ENCODE measurements at places on chromosomes 12 and 14.

DNA sequence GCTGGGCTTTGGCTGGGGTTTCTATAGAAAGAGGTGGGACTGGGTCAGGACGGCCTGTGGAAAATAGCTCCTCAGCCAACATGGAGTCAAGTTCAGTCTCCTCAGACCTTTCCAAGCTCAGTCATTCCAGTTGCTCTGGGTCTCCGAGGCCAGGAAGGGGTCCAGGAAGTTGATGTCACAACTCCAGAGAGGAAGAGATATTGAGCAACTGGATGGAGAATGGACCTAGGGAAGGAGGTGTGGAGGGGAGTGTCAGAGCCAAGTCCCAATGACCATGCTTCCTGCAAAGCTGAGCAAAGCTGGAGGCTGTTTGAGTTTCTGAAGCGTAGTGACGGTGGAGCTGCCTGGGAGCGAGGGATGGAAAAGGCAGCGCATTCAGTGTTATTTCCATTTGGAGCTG is 86.1 kb downstream of the SLC24A4 start:
- DNase-seq = no peak

DNA sequence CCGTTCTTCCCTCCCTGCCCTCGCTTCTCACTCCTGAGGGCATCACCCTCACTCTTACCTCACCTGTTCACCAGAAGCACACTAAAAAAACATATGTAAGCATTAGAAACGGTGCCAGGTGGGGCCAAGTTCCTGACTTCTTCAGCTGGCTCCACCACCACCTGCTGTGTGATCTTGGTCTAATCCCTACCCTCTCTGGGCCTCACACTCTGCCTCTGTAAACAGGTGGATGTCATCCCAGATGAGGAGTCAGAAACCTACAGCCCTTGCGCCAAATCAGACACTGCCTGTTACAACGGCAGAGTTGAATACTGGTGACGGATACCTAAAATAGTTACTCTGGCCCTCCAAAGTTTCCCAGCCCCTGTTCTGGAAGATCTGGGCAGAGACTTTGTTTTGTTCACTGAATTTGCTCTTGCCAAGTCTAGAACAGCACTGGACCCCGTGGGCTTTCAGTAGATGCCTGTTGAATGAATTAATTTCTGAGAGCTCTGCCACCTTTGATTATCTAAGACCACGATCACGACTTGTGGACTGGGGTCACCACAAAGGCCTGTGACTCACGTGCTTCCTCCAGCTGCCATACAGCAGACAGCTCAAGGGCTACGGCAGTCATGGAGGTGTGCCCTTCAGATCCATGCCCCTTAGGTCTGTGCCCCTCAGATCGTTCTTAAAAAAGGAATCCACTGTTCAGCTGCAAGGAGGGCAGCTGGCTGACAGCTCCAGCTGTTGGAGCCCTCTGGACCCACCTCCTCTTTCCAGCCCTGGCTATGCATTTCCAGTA is 71.9 kb downstream of the GSC start:
- no peak for DNase-seq

DNA sequence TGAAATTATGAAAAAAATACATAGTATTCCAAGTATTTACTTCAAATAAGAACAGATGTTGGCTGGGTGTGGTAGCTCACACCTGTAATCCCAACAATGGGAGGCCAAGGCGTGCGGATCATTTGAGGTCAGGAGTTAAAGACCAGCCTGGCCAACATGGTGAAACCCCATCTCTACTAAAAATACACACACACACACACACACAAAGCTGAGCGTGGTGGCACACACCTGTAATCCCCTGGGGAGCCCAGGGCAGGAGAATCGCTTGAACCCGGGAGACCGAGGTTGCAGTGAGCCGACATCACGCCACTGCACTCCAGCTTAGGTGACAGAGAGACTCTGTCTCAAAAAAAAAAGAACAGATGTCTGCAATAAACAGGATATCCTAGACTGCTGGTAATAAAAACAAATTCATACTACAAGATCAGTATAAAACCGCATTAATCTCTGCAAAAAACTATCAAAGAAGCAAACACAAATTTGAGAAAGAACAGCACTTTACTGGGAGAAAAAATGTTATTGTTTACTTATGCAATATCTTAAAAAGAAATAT is 23.8 kb downstream of the EEA1 start:
- no peak for DNase-seq

DNA sequence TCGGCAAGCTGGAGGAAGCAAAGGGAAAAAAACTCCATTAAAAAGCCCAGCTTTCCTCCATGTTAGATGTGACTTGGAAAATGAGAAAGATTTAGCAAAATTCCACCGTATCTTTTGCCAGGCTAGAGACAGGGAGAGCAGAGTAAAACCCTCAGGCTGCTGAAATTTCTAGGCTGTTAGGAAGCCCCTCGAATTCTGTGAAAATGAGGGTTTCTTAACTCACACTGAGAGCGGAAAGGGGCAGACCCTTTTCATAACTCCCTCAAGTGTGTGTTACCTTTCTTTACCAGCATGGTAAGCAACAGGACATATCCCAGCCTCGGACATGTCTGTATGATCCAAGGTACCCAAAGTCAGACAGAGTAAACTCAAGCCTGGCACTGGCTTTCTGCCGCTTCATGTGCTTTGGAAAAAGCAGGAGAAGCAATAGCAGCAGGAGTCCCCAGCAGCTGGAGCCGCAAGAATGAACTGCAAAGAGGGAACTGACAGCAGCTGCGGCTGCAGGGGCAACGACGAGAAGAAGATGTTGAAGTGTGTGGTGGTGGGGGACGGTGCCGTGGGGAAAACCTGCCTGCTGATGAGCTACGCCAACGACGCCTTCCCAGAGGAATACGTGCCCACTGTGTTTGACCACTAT is at the start of gene RHOJ:
TSS of gene RHOJ (plus strand) at position 37 of the 637 bp plus-strand sequence. CDS start at position 464, 427 bp downstream.
- DNase-seq = peak; percentile 38

- DNase-seq = no peak
Observed at GRCh38 chr14:99287269-99287942, 15.4 kb upstream of the BCL11B start.

- no peak for DNase-seq
Observed at GRCh38 chr14:74684434-74684833, 28.4 kb downstream of the AREL1 start.

- no peak for DNase-seq
Observed at GRCh38 chr12:57712701-57713100, 18.8 kb downstream of the OS9 start.

GRCh38 chr14:93079321-93079720 is 36.4 kb downstream of the ITPK1 start:
- DNase-seq = no peak

GRCh38 chr12:128942960-128943477 is 89.7 kb downstream of the GLT1D1 start:
- no peak for DNase-seq

DNA sequence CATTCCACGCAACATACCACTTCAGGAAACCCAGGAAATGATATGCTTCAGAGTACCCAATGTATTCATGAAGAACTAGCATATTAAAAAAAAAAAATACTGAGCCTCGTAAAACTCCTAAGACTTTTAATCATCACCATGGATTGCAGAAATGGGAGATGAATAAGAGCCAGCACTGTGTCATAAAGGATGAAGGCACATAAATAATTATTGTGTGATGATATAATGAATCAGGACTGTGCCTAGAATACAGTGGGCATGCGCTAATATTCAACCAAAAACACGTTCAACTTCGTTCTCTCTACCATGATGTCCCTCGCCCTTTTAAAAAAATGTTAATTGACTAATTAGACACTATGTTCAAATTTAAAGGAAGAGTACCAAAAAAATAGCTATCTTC is 68.7 kb downstream of the CIT start:
- no peak for DNase-seq

DNA sequence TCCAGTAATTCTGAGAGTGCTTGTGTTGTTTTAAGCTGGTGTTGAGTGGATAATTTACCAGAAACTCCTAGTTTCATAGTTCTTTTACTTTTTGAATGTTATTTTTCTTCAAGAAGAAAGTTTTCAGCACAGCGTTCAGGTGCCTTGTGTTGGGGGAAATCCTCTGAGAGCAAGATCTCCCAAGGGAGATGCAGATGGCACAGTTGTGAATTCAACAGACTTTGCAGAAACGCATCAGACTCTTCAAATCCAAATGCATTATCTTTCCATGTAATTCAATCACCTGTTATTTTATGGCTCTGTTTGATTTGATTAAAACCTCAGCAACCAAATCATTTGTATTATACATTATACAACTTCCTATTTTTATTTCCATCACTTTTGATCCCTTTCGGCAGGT is 439.9 kb downstream of the EGLN3 start:
- DNase-seq = no peak

GRCh38 chr12:992647-993046 is 1.6 kb downstream of the ERC1 start:
- no peak for DNase-seq

GRCh38 chr14:104437703-104438102 is 141.9 kb upstream of the C14orf180 start:
- DNase-seq = no peak

DNA sequence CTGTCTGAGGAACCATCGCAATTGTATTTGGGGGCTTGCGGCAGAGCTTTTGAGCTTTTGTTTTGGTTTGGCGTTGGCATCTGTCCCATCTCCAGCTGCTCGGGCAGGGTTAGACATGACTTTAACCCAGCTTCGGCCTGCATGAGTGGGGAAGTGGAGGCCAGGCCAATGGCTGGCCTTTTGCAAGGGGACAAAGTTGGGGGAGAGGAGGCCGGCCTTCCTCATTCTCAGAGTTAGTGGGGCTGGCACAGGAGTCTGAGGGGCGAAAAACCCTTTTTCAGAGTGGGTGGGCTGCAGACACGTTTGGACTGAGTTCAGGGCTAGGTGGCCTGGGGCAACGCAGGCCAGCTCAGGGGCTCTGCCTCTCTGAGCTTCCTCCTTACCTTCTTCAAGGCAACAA is 5.2 kb downstream of the KRT82 start:
- no peak for DNase-seq

- DNase-seq = no peak
Observed at GRCh38 chr14:88034076-88034475, 29.1 kb downstream of the GPR65 start.

DNA sequence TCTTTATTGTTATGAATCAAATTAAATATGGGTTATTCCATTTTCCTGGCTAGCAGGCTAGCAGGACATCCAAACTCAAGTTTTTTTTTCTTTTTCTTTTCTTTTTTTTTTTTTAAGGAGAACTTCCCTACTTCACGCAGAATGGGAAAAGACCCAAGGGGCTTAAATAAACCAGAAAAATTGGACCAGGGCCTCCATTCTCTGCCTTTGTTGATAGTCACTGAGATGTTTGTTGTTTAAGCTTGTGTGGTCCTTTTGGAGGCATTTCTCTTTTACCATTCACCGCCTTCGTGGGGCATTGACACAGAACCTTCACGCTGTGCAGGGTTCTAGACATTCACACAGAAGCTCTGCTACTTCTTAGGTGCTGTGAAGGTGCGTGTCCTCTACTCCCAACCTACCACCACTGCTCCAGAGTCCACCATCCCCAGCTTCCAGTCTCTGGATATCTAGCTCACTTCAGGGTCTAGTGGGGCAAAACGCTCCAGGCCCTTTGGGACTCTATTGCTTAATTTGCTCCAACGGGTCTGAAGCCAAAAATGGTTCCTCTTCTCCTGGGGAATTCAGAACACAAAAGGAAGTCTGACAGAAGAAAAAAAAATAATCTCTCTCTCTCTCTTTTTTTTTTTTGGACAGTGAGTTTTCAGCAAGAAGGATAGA is 301.3 kb downstream of the AEBP2 start:
- DNase-seq = peak; percentile 75

DNA sequence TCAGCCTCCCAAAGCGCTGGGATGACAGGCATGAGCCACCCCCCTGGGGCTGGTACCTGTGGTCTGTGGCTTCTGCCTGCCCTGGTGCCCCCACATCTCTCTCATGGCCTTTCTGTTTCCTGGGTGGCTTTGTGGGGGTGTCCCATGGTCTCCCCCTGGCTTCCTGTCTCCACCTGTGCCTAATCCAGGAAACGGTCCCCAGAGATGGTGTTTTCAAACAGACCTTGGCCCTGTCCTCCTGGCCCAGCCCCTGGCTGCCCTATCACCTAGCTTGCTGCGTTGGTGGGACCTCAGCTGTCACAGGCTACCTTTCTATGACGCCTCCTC is 18.1 kb downstream of the MEG3 start:
- no peak for DNase-seq

DNA sequence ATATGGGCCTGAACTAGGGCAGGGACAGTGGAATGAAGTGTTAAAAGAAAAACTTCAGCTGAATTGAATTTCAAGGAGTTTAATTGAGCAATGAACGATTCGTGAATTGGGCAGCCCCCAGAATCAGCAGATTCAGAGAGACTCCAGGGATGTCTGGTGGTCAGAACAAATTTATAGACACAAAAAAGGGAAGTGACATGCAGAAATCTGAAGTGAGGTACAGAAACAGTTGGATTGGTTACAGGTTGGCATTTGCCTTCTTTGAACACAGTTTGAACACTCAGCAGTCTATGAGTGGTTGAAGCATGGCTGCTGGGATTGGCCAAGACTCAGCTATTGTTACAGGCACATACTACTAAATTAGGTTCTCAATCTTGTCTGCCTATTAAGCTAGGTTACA is 9.7 kb upstream of the TBPL2 start:
- DNase-seq = no peak

DNA sequence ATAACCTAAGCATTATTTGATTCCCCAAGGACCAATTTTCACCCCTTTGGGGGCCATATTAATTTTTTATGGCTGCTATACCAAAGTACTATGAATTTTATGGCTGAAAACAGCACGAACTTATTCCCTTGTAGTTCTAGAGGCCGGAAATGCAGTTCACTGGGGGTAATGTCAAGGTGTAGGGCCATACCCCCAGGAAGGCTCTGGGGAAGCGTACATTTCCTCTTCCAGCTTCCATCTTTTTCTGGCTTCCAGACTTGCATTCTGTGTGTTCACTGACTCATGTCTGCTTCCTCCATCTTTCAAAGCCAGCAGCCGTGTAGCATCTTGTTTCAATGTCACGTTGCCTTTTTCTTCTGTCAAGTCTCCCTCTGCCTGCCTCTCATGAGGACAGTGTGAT is 133.5 kb downstream of the BICD1 start:
- DNase-seq = no peak

DNA sequence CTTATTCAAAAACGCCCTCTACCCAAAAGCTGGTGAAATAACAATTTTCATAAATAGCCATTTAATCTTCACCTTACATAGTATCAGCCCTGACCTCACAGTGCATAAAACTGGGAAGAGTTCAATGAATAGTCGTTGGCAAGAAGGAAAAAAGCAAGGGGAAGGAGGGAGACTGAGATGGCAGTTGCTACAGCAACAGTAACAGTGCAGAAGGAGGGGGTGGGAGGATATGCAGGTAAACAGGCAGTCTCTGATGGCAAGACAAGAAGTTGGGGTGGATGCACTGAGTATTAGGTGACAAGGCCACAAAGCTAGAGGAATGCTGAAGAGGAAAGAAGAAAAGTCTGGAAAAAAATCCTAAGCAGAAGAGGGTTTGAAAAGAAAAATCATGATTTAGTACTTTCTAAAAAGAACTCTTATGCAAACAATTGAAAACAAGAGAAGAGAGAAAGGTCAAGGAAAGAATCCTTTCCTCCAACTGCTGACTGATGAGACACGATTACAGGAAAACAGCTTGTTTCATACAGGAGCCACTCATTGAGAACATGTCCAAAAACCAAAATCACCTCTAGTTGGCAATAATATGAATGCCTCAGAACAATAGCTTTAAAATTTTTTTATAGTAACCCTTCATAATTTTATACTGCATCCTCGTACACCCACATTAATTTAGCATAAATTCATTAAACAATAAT is 56.0 kb downstream of the DCAF5 start:
- DNase-seq = no peak
